Fibroblast of skin of back (primary cell): ENCODE measurements at places on chromosomes 4 and X.

DNA sequence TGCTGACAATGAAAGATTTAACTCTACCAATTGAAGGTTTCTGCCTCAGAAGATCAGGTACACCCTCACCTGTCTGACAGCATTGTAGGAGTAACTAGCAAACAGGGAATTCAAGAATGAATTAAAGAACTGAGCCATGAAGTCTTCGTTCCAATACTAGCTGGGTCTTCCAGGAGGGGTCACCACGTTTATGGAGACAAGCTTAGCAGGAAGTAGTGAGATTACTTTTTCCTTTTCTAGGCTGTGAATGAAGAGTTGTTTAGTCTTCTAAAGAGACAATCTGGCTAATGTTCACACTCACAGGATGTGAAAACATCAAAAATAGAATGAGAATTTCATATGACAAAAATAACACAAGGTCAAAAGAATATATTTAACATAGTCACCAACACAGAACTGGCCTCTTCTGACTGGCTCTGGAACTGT is 54.9 kb downstream of the REELD1 start:
- DNase-seq = no peak

GRCh38 chrX:20595928-20596575 is 329.3 kb upstream of the RPS6KA3 start:
- peak; percentile 12 for DNase-seq

DNA sequence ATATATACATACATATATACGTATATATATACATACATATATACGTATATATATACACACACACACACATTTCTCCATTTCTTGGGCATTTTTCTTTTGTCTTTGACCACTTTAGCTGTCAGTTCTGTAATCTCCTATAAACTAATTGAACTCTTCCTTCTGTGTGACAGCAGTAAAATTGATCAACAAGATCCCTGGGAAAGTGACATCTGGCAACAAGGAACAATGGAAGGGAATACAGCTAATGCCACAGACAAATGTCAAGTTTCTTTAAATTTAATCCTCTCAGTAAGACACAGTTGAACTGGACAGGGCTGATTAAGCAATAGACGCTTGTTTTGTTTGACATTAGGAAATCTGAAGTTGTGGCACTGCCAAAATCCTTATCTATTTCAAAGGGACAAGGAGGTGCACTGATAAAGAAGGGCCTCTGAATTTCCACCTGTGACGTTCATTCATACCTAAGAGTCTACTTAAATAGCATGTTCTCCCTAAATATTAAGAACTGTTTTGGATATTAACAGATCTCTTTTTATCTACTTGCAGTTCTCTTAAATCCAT is 126.9 kb downstream of the RNF150 start:
- DNase-seq = no peak

- DNase-seq = no peak
Measured at GRCh38 chrX:19683817-19684216, 168.5 kb upstream of the MAP3K15 start.

DNA sequence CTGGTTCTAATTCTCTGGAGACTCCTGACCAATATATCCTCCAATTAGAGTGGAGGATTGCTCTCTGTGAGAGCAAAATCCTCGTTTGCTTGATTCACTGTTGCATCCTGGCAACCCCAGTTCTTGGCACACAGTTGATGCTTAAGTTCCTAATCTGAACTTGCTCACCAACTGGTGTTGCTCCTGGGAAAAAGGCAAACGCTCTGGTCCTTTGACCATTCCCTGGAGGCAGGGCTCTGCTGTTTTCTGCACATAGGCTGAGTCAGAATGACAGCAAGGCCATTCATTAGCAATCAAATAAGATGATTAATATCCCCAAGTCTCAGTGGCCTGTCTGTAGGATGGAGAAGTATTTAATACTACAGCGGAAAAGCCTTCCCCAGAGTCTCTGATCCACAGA is 172.7 kb upstream of the TBC1D9 start:
- DNase-seq = peak; percentile 49

GRCh38 chr4:109044431-109044830 is 258.0 kb downstream of the COL25A1 start:
- no peak for DNase-seq

DNA sequence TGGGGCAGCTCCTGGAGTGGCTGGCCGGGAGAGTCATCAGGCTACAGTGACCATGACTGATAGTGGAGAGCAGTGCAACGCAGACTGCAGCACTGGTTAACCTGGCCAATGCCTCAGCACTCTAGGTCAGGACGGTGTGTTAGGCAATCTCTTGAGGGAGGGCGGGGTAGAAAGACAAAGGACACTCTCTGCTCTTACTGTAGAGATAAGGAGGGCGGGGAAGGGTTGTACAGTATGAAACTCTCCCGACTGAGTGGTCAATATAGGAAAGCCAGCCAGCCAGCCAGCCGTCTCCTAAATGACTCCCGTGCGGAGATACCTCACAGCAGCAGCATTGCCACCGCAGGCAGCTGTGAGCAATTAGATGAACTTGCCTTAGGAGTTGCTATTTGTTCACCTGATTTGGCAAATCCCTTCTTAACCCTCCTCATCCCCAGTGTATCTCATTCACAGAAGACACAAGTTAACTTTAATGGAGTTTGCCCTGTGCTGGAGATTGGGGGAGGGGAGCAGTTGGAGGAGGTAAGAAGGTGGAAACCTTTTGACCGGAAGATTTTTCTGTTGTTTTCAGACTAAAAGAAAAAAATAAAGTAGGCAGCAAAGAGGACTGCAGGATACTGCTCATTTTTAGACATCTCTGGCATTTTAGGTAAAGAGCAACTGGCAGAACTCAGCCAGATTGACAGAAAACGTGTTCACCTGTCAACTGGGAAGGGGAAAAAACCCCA is 330.5 kb downstream of the HNRNPD start:
- DNase-seq = no peak

DNA sequence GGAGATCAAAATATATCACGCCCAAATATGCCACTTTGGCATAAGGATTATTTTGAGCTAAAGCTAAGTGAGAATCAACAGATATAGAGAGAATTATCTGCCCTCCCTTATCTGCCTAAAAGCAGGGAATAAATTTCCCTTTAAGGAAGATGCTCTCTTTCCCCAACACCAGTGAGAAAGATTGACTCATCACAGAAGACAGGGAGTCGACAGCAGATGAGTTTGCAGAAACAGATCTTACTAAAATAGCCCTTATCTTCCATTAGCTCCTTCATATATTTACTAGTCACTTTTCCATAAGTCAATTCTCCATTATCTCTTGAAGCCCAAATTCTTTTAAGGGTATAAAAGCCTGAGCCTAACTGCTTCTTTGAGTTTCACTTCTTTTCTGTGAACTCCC is 156.6 kb downstream of the CAMK2D start:
- peak; percentile 50 for DNase-seq
